Left renal cortex interstitium (tissue), 4 donors: ENCODE measurements at places on chromosomes 16 and 17.

GRCh38 chr16:54968011-54968410 lies 37.3 kb downstream of the IRX5 start:
- DNase-seq: no peak

DNA sequence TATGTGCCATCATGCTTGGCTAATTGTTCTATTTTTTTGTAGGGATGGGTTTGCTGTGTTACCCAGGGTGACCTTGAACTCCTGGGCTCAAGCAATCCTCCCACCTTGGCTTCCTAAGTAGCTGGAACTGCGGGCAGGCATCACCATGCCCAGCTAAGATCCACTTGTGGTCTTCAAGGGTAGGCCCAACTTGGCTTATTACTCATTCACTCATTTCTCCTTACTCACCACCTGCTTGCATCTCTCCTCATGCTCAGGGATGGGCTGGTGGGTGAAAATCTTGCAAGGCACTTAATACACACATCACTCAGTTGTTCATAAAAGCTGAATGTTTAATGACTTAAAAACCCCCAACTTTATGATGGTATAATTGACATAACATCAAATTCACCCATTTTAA lies 207.8 kb downstream of the SHISA9 start:
- no peak for DNase-seq

DNA sequence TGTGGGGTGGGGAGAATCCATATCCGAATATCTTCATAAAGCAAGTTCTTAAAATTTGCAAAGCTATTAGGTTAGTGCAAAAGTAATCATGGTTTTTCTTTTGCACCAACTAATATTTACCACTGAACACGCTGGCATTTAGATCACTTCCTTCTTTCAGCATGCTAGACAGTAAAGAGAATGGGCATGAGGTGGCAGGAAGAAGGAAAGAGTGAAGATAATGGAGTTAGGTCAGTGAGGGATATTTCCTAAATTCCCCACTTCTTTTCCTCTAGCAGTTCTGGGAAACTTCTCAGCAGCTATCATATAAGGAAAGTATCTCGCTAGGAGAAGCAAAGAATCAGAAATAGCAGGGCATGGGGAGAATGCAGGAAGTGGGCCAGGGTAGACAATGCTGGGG lies 39.0 kb downstream of the SLC6A4 start:
- DNase-seq: no peak

DNA sequence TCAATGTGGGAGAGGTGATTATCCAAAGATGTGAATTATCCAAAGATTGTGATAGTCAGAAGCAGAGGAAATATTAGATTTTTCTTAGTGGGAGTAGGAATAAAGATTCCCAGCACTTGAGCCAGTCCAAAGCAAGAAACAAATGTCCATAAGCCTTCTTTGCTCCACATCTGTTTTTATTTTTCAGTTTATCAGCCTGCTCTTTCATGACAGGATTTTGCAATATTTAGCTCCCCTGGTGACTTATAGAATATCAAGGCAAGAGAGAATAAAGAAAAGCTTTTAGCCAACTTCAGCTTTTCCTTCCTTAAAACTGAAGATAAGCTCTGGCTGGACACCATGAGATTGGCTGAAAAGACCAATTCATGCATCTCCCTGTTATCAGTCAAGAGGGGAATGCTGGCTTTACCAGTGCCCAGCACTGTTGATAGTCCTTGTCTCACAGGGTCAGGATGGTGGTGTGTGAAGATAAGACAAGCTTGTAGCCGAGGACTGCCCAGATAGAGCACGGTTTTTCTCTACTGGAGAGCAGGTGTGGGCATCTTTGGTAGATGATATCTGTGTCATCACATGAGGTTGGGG lies 706.5 kb downstream of the KCNJ2 start:
- no peak for DNase-seq

GRCh38 chr17:610276-610675 lies 104.4 kb downstream of the VPS53 start:
- no peak for DNase-seq
